Purkinje cell (primary cell): ENCODE measurements at places on chromosomes 3 and 15. TPM values are rescaled to one million over a fixed set of nuclear protein-coding genes. Genes with fewer than 3 reads are reported as not detected.

ITGA11 gene
- 0.06 and 0.42 TPM in 2 replicates for polyA plus RNA-seq

TMEM207 gene
- not detected in 2 replicates for polyA plus RNA-seq

ITPKA gene
- polyA plus RNA-seq, result 44.5 and 59.6 TPM in 2 replicates

UQCC5 gene
- polyA plus RNA-seq, result 39.2 and 65.0 TPM in 2 replicates

DNAJC19 gene
- 249 and 268 TPM in 2 replicates for polyA plus RNA-seq

VEPH1 gene
- 0.32 TPM in 1 of 2 replicates, not detected in the other for polyA plus RNA-seq

IMPG2 gene
- 0.05 and 0.27 TPM in 2 replicates for polyA plus RNA-seq

HYKK gene
- polyA plus RNA-seq, result 6.2 and 15.1 TPM in 2 replicates

C15orf39 gene
- polyA plus RNA-seq, result 0.20 and 0.44 TPM in 2 replicates

AZI2 gene
- 68.2 and 94.9 TPM in 2 replicates for polyA plus RNA-seq

UBL7 gene
- polyA plus RNA-seq, result 43.9 and 53.7 TPM in 2 replicates

NANOGP8 gene
- not detected in 2 replicates for polyA plus RNA-seq

ATXN7 gene
- 0.38 and 2.9 TPM in 2 replicates for polyA plus RNA-seq

CP gene
- polyA plus RNA-seq, result 0.85 TPM in 1 of 2 replicates, not detected in the other

UPK1B gene
- not detected in 2 replicates for polyA plus RNA-seq

HLTF gene
- 210 and 223 TPM in 2 replicates for polyA plus RNA-seq

ACOX2 gene
- 1.3 and 2.4 TPM in 2 replicates for polyA plus RNA-seq

LSAMP gene
- 12.8 and 39.6 TPM in 2 replicates for polyA plus RNA-seq

GPR176 gene
- 0.63 and 2.4 TPM in 2 replicates for polyA plus RNA-seq

MED12L gene
- 3.2 and 8.0 TPM in 2 replicates for polyA plus RNA-seq

NMD3 gene
- polyA plus RNA-seq, result 19.3 and 43.9 TPM in 2 replicates
